ENCODE measurements at places on chromosomes 7 and 10.

DNA sequence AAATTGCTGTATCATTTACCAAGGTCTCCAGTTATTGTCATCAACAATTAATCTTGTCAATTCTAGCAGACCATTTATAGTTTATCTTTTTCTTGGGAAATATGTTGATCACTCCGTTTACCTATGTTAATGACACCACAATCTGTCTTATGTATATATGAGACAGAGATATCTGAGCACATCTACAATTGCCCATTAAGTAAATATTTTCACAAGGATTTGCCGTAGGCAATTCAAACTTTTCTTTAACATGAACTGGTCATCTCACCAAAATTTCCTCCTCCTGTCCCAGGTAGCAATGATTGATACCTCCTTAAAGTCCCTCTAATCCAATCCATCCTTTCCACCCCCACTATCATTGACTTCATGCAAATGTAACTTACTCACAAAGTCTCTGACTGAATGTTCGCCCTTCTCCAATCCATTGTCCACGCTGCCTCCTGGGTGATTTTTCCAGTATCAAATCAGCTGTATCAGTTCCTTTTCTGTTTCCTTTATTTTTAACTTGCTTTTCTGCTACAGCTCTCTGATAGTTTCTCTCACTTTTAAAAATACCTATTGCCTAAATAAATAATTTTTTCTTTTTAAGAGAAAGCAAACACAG is 138.3 kb downstream of the GNAT3 start:
- no peak for DNase-seq

DNA sequence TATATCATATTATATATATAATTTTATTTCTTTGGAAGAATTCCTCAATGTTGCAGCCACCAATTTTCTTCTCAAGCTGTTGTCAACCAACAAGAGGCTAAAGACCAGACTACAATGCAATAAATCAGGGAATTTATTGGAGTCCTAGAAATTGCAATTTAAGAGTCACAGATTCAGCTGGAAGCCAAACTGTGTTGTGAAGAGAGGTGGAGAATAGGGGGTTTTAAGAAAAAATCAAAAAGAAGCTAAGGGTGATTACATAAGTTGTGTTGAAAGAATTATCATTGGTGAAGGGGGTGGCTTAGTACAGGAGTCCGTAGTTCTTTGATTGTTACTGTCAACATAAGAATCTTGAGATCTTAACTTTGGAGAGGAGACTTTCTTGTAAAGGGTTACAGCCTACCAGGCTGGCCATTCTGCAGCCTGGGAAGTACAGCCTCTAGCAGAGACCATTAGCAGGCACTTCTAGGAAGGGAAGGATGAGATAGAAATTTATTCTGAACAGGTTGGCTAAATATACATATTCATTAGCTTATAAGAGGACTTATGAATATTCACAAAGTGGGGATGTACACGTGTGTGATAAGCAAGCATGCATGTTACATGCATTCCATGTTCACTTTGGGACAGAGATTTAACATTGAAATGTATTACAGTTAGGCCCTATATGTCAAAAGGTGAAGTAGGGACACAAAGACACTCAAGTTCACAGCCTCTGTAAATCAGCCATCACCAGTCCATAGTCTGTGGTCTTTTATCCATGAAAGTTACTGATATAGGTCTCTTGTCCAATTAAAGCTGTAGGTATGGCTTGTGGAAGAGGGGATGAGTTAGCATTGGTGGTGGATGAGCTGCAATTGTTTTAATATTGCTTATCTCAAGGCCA is 8.3 kb upstream of the TMEM168 start:
- DNase-seq, result no peak

GRCh38 chr10:75716506-75716905 is 285.1 kb downstream of the LRMDA start:
- no peak for DNase-seq

DNA sequence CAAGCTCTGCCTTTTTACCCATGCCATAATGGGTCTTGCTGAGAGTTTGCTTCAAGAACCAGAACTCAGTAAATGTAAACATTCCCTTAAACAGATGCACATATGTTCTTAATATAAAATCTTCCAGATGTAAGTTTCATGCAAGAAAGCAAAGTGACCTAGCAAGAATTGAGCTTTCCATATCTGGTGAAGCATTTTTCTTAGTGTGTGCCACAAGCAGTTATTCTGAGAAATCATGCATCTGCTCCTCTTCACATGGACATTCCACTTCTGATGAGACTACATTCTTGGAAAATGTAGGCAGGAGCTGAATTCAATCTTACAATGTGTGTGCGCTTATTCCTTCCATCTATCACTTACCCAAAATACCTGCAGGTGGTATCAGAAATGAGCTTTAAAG is 227.8 kb upstream of the LRRTM3 start:
- no peak for DNase-seq

GRCh38 chr10:93073539-93074146 is at the start of gene CYP26A1:
Gene CYP26A1 (plus strand): TSS chr10:93073893. CDS start chr10:93073935, 42 bp downstream.
- no peak for DNase-seq

- DNase-seq, result no peak
Measured at GRCh38 chr10:91589658-91590035, 43.2 kb downstream of the PPP1R3C start.

GRCh38 chr10:90845726-90846125 is 12.1 kb downstream of the HTR7 start:
- DNase-seq, result no peak

DNA sequence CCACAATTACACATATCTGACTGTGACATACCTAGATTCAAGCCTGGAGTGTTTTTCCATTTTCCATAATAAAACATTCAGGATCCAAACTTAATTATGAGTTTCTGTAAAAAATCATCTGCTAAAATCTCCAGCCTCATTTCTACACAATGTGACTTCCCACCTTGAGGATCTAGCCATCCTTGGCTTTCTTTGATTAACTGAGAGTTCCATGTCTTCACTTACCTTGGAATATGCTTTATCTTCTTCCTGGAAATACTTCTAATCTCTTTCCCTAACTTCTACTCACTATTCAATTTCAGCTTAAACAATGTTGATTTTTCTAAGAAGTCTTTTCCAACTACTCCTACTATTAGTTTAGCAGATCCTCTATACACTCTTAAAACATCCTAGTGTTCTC is 16.5 kb upstream of the GIMAP2 start:
- no peak for DNase-seq

DNA sequence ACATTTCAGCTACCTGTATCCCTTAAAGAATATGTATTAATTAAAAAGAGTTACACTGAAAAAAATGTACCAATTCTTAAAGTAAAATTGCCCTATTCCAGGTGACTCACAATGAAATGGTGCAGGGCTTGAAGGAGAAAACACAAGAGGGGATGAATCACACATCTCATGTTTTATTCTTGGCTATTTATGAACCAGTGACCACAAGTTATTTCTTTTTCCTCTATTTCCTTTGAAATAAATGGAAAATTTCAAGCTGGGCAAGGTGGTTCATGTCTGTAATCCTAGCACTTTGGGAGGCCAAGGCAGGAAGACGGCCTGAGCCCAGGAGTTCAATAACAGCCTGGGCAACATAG is 106.8 kb downstream of the UBE2H start:
- DNase-seq, result no peak

GRCh38 chr7:157625973-157626742 is 289.4 kb downstream of the DNAJB6 start:
- no peak for DNase-seq

DNA sequence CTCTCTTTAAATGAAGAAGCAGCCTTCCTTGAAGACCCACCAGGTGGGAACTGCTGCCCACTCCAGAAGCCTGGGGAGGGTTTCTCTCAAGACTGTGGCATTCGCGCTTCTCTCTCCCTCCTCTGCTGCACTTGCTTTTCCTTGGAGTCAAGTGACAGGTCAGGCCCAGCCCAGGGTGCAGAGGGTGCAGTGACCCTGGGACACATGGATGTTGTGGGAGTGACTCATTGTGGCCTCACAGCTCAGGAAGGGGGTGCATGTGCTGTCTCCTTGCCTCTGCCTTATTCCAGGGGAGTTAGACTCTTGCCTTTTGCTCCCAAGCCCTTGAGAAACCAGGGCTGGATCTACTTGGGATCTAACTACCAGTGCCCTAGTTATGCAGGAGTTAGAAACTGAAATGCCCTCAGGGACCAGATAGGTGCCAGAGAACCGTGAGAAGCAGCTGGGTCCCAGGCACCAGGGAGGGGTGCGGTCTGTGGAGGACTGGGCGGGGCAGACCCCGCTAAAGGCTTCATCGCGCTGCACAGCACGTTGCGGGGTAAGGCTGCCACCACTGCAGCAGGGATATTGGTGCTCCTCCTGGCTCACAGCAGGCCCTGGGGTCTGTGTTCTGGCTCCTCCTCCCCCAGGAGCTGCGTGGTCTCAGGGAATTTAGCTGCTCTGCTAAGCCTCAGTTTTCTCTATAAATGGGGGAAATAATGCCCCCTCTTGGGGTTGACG is 11.4 kb downstream of the FAM241B start:
- no peak for DNase-seq

DNA sequence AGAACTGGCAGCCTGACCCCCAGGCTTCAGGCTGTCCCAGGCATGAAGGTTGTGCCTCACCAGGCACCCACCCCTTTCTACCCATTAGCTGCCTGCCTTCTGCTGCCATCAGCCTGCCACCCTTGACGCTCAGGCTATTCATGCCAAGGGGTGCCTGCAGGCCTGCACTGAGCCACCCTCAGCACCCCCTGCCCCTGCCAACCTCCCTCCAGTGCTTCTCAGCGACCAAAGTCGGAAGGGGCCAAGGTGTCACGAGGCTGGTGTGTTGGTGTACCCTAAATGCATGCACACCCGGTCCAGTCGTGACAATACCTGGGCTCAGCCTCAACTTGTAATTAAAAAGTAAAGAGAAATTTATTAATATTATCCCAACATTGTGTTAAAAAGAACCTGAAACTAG is 422.7 kb downstream of the ARL4A start:
- DNase-seq, result no peak

DNA sequence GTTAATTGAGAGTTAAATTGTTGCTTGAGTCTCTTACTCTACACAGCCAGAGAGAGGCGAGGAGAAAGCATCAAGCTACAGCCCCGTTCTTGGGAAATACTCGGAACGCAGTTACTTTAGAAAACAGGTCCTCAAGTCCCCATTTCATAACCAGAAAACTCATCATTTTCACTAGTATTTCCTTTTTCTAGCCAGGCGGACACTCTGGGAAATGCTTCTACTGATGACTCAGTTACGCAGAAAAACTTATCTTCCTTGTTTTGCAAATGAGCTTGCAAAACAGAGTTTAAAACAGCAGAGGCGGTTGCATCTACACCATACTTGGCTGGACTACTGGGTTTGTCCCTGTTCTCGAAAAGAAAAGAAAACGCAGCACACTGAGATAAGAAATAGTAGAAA is 111.4 kb upstream of the FGFR2 start:
- no peak for DNase-seq

GRCh38 chr10:46264737-46265368 is 21.9 kb upstream of the ANTXRL start:
- no peak for DNase-seq

DNA sequence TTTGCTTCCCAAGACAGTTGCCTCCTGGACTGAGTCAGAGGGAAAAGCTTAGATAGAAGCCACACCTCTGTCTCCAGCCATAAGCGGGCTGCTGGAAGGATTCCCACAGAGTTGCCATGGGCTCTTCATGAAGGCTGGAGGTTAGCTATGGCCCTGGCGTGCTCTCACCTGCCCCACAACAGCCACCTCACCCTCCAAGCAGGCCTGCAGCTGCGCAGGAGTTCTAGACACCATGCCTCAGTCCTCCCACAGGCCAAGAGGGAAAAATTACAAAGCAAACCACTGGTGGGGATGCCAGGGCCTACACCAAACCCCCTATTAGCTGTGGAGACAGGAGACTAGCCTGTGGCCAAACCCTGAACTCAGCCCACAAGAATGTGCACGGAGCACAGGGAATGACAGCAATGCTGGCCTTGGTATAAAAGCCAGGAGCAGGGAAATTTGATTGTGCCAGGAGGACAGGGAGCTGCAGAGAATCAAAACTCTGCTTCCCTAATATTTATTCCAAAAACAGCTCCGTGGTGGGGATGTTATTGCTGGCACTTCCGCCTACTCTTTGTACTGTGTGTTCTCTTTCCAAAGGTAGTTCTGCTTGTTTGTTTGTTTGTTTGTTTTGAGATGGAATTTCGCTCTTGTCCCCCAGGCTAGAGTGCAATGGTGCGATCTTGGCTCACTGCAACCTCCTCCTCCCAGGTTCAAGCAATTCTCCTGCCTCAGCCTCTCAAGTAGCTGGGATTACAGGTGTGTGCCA is 60.3 kb upstream of the STK17A start:
- DNase-seq, result no peak

- DNase-seq, result no peak
Measured at GRCh38 chr10:78398382-78398781, 364.7 kb downstream of the RPS24 start.

DNA sequence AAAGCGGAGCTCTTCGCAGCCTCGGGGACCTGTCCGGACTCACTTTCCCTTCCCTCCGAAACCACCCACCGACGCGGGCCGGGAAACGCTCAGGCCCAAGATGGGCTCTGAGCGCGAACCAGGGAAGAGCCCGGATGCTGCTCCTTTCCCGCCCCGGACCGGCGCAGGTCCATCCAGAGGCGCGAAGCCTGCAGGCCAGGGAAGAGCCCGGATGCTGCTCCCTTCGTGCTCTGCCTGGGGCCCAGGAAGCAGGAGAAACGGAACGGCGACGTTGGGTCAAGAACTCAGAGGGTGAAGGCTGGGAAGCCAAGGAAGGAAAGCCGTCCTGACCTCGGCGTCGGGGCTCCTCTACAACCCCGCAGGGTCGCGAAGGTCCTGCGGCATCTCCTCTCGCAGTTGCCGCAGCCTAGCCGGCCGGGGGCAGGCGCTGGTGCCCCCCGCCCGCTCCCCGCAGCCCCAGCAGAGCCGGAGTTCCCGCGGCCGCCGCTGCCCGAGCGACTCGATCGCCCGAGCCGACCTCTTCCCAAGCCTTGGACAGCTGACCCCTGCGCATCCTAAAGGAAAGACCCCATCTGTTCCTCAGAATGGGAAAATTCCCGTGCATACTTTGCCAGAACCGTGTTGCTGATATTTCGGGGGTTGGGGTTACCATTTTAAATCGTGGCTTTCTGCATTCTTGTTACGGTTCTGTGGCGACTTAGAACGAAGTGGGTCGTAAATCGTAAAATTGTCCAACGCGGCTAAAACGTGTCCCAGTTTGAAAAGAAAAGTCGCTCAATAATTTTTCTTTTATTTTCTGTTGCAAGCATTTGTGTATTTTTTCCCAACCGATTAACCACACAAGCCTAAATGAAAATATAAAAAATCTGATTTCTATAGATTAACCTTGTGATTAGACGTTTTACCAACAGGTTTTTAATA is 7.5 kb downstream of the HOXA1 start:
- DNase-seq, result no peak

DNA sequence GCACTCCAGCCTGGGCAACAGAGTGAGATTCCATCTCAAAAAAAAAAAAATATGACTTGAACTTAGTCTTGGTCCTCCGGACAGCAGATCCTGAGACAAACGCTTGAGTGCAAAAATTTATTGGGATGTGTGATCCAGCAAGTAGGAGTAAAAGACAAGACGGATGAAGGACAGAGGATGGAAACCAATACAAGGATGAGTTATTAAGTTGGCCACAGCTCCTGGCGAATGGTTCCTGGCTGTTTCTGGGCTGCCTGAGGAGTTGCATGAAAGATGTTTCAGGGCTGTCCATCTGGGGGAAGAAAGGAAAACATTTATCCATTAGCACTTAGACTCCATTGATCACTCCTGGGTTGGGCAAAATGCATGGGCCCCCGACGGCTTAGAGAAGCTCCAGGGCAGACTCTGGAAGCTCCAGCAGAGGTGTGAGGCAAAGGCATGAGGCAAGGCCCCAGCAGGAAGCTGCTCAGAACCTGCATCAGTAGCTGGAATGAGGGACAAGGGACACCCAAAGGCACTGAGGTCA is 98.3 kb upstream of the ZNF438 start:
- no peak for DNase-seq

- no peak for DNase-seq
Measured at GRCh38 chr10:131086511-131086910, 225.0 kb downstream of the TCERG1L start.

- no peak for DNase-seq
Measured at GRCh38 chr7:5431560-5432015, 8.0 kb upstream of the TNRC18 start.
